ENCODE measurements at places on chromosomes 2 and 18.

DNA sequence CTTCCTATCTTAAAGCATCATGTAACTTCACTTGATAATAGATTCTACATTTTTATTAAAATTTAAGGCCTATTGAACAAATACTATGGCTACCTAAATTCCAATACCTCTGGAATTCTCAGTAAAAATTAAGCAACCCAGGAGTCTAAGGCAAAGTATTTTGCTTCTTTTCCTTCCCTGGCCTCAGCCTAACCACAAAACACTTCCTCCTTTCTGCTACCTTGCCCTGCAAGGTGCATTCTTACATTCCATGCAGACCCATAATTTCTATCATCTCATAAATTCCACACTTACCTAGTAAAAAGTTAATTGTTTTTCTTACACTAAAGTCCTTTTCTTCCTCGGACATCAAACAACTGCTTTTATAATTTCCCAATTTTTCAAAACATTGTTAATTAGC is 3.7 kb downstream of the MBOAT2 start:
- H3K27me3 ChIP-seq, result peaks cover 17% of the 10 kb centered on the region
- DNase-seq, result no peak
- no peak overlapping the region for H3K4me3 ChIP-seq
- peaks cover 14% of the 10 kb centered on the region for H3K4me1 ChIP-seq
- peaks cover 4% of the 10 kb centered on the region for H3K36me3 ChIP-seq

- no peaks in the 10 kb centered on the region for H3K36me3 ChIP-seq
- H3K4me1 ChIP-seq, result no peaks in the 10 kb centered on the region
- H3K27me3 ChIP-seq, result no peaks in the 10 kb centered on the region
- H3K4me3 ChIP-seq, result no peak overlapping the region
These were observed 299.9 kb upstream of the SALL3 start for GRCh38 chr18:78679613-78680260.

DNA sequence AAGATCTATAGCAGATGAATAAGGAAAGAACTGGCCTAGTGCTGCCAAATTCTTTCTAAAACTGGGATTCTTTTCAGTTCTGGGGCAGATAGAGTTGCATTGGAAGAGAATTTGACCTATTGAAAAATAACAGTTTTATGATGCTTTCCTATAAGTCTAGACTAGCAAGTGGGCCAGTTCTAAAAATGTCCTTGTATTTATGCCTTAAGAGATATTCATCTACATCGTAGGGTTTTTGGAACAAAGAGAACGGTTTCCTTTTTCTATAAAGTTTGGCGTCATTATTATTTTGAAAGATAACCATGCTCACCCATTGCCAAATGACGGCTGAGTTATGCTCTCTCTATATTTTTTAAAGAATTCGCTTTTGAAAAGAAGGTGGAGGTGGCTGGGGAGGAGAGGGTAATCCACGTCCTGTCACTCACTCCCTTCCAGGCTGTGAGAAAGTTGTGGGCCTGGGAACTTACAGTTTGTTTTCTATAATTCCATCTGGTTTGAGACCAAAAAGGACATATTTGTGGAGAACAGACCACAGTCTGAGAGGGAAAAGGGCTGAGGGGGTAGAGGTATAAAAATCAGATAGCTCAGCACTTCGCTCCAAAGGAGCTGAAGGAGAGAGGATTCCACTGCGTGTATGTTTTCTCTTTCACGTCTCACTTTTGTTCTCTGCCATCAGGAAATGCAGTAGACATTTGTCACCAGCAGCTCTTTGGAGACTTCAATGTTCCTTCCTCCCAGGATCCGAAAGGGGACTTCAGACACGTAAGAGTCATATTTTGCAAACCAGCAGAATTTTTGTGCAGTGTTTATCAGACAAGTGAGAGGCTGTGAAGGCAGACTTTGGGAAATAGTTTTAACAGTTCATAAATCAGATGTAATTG is 281.9 kb upstream of the FN1 start:
- no peak overlapping the region for H3K4me3 ChIP-seq
- no peak overlapping the region for H3K27ac ChIP-seq
- DNase-seq, result no peak
- no peaks in the 10 kb centered on the region for H3K36me3 ChIP-seq
- H3K27me3 ChIP-seq, result no peaks in the 10 kb centered on the region

- H3K36me3 ChIP-seq, result peaks cover 2% of the 10 kb centered on the region
- no peak overlapping the region for H3K4me3 ChIP-seq
- DNase-seq, result no peak
- H3K27ac ChIP-seq, result no peak overlapping the region
- peaks cover under 1% of the 10 kb centered on the region for H3K27me3 ChIP-seq
These were observed 1.2 kb downstream of the ANKRD53 start for GRCh38 chr2:70979626-70980025.

- H3K27ac ChIP-seq, result no peak overlapping the region
- H3K36me3 ChIP-seq, result no peaks in the 10 kb centered on the region
- no peak for DNase-seq
These were observed 4.2 kb downstream of the SH3BP4 start for GRCh38 chr2:234955971-234956509.

DNA sequence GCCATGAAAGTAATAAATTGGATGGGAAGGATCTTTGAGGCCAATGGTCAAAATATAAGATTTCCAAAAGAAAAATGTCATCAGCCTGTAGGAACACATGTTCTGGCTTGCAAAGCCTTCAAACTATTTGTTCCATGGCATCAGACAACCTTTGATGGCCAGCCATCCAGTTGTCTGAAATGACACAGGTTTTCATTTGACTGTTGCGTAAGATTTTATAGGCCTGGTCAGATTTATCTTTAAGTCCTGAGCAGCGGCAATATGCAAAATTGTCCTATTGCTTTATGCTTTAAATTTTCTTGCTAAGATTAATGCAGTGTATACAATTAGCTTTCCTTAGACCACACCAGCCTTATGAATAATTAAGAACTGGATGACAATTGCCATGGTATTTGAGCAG is 167.1 kb downstream of the AGPS start:
- H3K27me3 ChIP-seq, result peaks cover 1% of the 10 kb centered on the region
- H3K27ac ChIP-seq, result no peak overlapping the region
- H3K4me3 ChIP-seq, result no peak overlapping the region
- no peaks in the 10 kb centered on the region for H3K4me1 ChIP-seq

GRCh38 chr2:118250001-118250400 is 161.7 kb downstream of the INSIG2 start:
- no peak for DNase-seq
- H3K4me1 ChIP-seq, result peaks cover 7% of the 10 kb centered on the region
- no peak overlapping the region for H3K4me3 ChIP-seq
- no peak overlapping the region for H3K27ac ChIP-seq
